ENCODE measurements at places on chromosomes 16 and 17. TPM values are rescaled to one million over a fixed set of nuclear protein-coding genes. Genes with fewer than 3 reads are reported as not detected.

GRCh38 chr17:63418540-63418939 lies 27.6 kb downstream of the CYB561 start:
- no peak for DNase-seq

GRCh38 chr16:49504023-49504364 lies 130.4 kb downstream of the C16orf78 start:
- DNase-seq: no peak

Gene LAT
- total RNA-seq: 8.0 TPM

GRCh38 chr16:61382435-61382834 lies 653.8 kb downstream of the CDH8 start:
- no peak for DNase-seq

Gene KRT37
- not detected for total RNA-seq

Gene VKORC1
- total RNA-seq: 51.0 TPM

Gene CDC6
- 38.5 TPM for total RNA-seq

DNA sequence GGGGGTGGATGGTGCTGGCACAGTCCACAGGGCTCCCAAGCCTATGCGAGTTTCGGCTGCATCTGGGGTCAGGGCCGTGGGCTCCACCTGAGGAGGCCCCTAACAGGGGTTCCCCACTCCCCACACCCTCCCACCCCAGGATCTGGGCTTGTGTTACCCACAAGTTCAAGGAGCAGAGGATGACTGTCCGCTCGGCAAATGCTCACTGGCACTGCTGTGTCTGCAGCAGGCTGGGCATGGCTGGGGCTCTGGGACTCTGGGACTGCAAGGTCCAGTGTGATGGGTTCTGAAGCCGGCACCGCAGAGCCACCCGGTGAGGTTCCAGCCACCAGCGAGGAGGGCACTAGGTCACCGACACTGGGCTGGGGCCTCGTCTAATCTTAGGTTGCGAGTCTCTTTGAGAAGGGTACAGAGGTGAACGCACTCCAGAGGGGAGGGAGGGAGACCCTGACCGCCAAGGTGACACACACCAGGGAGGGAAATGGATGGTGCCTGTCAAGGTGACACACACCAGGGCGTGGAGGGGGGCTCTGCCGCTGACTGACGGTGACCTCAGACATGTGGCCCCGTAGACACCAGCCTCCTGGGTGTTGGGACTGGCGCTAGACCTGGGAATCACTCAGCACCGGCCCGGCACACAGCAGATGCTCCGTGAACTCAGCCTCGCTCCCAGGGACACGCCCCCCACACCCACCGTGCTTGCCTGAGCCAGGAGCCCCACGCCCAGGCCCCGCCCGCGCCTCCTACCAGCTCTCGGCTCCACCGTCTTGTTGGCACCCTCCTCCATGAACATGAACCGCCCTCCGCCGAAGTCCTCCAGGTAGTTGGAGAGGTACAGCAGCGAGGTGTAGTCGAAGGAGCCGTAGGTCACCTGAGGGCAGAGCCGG lies 20.5 kb upstream of the HEXD start:
- no peak for DNase-seq

Gene IGSF6
- not detected for total RNA-seq

Gene AGRP
- not detected for total RNA-seq

Gene ITPRIPL2
- total RNA-seq: 13.8 TPM

Gene TEX19
- total RNA-seq: not detected

DNA sequence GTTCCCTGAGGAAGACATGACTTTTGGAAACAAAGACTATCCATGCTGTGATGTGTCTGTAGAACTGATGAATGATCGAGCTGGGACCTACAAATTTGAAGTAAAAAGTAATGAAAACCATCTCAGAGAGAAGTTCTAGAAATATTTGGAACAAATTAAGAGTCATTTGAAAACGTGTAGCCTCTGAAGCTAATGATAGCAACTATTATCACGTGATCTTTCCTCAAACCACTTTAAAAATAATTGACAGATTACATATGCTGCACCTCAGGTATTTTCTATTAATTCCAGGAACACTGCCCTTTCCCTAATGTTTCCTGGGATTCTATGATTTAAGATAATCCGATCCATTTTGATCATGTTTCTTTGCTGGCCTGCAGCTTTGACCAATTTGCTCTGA lies 990.3 kb downstream of the CDH8 start:
- DNase-seq: no peak

Gene MPO
- total RNA-seq: not detected

DNA sequence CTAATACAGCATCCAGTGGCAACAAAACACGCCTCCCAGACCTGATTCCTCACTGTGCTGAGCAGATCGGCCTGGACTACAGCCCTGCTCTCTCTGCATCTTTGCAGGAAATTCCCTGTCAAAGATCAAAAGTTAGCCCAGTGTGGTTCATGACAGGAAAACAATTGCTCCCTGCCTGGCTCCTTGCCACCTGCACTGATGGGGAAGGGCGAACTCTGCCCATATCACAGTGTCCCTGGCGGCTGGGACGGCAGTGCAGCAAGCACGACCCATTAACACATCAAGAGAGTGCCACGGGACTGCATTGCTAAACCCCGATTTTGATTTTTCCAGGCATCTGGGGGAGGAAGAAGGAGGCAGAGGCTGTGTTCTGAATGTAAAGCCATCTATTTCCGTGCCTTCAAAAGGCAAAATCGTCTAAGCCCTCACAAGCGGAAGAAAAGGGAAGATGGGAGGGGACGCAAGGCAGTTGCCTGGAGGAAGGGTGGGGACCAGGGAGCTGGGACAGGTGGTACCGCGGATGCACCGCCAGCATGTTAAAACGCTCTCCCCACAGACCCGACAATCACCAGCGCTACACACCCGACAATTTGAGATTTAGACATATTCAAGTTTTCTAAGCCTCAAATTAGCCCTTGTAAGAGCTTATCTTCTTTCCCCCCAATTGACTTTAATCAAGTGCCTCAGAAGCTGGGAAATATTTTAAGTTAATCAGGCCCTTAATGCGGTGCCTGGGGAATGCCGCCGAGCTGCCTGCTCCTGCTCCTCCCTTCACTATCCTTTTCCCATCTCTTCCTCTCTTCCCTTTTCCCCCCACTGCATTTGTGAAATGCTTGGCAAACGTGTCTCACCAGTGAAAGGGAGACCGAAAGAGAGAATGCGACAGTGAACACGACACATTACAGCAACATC lies 238.8 kb upstream of the CDH5 start:
- DNase-seq: no peak

GRCh38 chr16:15723808-15724207 lies 73.8 kb downstream of the NDE1 start:
- no peak for DNase-seq

DNA sequence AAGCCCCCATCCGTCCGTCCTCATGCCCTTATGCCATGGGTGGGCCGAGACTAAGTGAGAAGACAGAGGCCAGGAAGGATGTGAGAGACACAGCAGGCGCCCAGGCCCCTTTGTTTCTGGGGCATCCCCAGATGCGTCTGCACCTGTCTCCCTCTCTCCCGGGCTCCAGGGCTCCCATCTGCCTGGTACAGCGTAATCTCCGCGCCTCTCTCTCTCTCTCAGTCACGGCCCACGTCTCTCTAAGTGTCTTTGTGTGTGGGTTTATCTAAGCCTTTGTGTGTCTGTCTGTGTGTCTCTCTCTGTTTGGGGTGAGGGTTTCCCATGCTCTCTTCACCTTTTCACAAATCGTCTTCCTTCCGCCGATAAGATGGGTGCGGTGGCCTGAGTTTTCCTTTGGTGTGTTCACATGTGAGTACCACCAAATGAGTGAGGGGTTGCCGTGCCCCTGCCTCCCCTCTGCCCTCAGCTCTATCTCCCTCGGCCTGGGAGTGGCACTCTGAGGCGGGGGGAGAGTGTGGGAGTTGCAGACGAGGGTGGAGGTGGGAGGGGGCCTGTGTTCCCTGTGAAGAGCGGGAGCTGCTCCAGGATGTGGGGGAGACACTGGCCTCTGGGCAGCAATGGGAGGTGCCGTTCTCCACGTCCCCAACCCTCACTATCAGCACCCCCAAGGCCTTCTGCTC lies 25.8 kb upstream of the ABCC3 start:
- DNase-seq: no peak

DNA sequence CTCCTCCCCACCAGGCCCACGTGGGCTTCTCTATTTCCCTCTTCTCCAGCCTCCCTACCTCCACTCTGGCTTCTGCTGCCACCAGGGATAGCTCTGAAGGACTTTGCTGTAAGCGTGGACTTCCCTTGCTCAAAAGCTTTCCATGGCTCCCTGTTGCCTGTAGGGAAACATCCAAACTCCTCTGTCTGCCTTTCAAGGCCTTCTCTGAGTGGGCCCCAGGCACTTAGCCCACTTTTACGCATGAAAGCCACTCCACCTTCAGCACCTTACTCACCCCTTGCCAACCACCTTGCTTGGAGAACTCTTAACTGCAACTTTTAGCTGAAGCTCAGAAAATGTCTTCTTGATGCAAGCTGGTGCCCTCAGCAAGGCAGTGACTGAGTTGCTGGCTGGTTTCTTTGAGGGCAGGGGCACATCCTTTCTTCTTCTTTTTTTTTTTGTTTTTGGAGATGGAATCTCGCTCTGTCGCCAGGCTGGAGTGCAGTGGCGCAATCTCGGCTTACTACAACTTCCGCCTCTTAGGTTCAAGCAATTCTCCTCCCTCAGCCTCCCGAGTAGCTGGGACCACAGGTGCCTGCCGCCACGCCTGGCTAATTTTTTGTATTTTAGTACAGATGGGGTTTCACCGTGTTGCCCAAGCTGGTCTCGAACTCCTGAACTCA lies 52.0 kb upstream of the DLX4 start:
- DNase-seq: no peak

- no peak for DNase-seq
Measured at GRCh38 chr16:12398029-12398682, 405.5 kb downstream of the CPPED1 start.

Gene KRT36
- not detected for total RNA-seq

DNA sequence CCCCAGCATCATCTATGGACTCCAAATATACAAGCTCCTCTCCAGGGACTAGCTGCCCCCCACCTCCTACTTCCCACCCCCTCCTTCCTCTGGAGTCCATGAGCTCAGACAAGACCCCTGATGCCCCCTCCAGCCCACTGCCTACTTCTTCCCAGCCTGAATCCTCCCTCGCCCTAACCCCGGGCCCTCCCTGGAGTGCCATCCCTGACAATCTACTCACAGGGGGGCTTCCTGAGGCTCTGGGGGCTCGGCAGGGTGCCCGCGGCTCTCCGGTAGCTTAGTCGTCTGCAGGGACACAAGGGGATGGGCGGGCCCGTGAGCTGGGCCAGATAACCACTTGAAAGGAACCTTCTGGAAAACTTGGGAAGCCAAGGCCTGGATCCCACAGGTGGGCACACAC lies 15.1 kb downstream of the MPP3 start:
- DNase-seq: no peak

GRCh38 chr16:62741692-62742091 lies 705.5 kb upstream of the CDH8 start:
- DNase-seq: no peak

DNA sequence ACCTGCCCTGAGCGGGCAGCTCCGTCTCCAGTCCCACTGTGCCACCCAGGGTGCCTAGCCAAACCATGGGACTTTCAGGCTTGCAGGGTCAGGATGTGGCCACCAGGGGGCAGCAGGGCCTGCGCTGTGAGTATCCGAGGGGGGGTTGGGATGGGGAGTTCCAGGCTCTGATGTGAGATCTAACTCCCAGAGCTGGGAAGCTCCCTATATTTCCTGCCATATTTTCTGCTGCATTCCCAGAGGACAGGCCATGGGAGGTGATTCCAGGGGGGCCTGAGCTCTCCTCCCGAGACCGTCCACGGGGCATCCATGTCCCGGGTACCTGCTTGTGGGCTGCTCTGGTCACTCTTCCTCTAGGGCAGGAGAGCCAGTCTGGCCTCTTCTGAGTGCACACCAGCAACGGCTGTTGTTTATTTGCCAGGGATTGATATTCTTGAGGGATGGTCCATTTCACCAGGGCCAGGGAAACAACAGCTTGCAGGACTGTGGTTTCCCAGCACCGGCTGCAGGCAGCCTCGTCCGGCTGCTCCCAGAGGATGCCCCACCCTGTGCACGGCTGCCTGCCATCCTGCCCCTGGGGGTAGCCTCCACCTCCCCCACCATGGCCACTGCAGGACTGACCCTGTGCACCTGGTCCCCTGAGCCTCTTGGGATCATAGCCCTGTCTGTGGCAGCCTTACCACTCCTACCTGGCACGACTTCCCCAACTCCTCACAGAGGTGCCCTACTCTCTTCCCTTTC lies 1.2 kb downstream of the GPR142 start:
- peak; percentile 62 for DNase-seq

DNA sequence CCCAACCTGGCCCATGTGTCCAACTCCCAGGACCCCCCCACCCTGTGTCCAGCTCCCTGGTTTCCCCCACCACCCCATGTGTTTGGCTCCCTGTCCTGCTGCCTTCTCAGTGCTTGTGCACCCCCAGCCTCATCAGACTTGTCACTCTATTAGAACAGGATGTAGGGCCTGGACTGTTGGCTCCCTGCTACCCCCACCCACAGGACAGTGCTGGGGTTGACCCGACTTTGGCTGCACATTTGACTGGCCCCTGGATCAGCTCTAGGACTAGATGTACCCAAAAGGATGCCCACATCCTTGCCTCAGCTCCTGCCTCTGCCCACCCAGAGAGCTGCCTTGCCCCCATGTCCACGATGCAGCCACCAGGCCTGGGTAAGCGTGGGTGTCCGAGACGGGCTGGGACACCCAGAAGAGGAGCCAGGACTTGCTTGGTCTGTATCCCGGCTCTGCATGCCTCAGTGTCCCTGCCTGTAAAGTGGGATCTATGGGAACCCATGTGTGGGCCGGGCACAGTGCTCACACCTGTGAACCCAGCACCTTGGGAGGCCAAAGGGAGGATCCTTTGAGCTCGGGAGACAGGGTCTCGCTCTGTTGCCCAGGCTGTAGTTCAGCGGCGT lies 1.5 kb upstream of the CCDC57 start:
- DNase-seq: no peak

Gene C17orf50
- total RNA-seq: not detected

Gene TRPV3
- 2.7 TPM for total RNA-seq

- no peak for DNase-seq
Measured at GRCh38 chr17:58679263-58680037, 12.4 kb downstream of the TEX14 start.

Gene CDRT15L2
- not detected for total RNA-seq

- DNase-seq: no peak
Measured at GRCh38 chr17:48997827-48998586, 822 bp downstream of the IGF2BP1 start.

- DNase-seq: no peak
Measured at GRCh38 chr17:61144137-61144536, 255.5 kb upstream of the TBX2 start.

GRCh38 chr16:55949518-55949917 lies 74.3 kb upstream of the CES5A start:
- DNase-seq: no peak

DNA sequence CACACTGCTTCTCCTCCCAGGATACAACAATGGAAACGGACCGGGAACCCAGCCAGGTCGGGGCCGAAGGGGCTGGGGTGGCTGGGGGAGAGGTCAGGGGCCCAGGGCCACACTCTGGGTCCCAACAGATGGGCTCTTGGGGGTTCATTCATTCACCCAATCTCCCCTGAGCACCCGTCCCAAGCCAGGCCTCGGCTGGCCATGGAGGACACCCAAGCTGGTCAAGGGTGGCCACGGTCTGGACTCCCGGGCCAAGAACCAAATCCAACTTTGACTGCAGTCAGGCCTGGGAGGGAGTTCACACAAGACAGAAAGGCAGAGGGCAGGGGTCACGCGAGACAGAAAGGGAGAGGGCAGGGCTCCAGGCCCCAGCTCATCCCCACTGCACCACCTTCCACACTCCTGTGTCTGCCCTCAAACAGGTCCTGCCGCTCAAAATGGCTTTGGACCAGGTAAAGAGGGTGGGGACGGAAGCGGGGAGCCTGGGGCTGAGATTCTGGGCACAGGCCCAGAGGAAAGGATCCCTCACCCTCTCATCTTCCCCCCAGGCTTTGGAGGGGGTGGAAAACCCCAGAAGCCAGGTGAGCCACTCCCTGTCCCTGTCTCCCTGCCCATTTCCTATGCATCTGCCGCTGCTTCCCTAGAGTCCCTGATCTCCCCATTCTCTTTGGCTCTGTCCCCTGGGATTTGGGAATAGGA lies 12.3 kb upstream of the PKMYT1 start:
- no peak for DNase-seq
